Stimulated activated CD4-positive, alpha-beta T cell treated with anti-CD3 and anti-CD28 coated beads, TNF-alpha, amount 100 ng/mL, for 4 hours (primary cell): ENCODE measurements at places on chromosomes 2 and 18.

DNA sequence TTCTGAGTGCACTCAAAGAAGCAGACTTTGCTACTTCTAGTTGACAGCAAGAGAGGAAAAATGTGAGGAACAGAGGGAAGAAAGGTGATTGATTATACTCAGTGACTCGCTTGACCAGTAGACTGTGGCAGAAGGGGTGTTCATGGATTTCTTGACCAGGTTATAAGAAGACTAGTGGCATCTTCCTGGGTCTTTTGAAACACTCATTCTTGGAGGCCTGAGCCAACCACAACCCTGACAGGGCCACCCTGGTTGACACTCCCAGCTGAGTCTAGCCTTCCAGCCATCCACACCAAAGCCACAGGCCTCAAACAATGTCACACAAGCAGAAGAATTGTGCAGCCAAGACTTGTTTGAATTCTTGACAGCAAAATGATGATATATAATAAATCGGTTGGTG is 366.3 kb downstream of the SS18 start:
- DNase-seq, result no peak

DNA sequence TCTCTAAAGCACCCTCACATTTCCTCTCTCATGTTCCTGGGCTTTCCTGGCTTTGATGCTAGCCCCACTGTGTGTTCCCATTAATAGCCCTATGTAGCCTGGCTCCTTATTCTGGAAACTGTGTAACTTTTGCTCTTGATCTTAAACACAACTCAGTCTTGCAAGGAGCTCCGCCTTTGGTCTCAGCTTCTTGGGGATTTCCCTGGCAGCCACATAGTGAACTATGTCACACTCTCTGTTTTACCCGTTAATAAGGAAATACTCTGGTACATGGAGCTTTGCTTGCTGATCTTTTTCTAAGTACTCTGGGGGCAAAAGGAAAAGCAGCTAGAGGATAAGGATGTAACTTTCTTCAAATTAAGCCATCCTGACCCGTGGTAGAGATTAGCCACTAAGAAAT is 259.3 kb downstream of the NEDD4L start:
- DNase-seq, result no peak

GRCh38 chr18:63152791-63153190 is 166.8 kb downstream of the BCL2 start:
- DNase-seq, result no peak

DNA sequence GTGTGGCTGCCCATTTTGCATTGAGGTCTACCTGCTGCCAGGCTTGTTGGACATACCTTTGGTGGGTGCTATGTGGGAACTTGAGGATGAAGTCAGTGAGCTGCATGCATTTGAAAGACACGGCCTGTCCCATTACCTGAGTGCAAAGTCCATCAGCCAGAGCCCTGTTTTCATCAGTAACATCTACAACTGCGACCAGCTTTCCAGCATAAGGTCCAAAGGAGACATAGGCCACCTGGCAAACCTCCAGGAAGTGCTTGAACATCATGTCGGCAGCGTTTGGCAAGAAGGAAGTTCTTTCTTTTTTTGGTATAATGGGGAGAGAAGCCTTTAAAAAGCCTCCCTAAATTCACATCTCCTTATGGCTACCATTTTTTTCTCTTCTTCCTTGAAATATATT is 143.1 kb downstream of the FAM161A start:
- DNase-seq, result no peak

GRCh38 chr18:61734396-61734795 is 158.4 kb downstream of the RNF152 start:
- no peak for DNase-seq

GRCh38 chr2:18117592-18117991 is 239.1 kb downstream of the KCNS3 start:
- DNase-seq, result no peak

DNA sequence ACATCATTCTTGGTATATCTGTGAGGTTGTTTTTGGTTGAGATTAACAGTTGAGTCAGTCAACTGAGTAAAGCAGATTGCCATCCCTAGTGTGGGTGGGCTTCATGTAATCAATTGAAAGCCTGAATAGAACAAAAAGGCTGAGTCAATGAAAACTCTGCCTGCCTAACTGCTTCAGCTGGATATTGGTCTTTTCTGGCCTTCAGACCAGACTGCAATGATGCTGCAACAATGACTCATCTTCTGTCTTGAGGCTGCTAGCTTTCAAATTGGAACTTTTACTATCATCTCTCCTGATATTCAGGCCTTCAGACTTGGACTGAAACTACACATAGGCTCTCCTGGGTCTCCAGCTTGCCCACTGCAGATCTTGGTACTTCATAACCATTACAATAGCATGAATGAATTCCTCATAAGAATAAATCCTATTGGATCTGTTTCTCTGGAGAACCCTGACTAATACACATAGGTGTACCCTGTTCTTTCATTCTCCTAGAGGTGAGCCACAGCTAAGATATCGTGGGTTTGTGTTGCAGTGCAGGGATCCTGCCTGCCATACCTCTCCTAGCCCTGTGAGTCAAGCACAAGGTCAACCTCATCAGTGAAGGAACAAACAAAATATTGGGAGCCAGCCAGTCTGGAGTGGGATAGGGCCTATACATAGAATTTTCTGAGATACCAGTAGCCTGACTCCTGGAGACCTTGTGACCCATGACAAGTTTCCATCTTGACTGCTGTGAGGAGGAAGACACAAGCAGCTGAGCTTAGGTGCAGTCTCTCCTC is 473.8 kb downstream of the DCC start:
- DNase-seq, result no peak

- no peak for DNase-seq
These were observed 193.2 kb downstream of the CCDC85A start for GRCh38 chr2:56376699-56377665.

DNA sequence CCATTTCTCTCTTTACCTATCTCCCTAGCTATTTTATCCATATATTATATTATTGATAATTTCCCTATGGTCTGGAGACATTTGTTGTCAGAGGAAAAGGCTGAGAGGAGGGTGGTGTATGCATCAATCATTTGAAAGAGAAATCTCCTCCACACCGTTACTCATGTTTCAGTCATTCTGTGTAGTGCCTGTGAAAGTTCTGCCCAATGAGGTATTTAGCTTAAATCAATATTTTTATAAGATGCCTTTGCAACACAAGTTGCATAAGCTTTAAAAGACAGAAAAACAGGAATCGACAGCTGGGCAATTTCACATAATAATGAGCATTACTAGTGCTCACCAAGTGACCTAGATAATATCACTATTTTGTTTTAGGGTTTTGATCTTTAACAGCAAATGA is 363.7 kb upstream of the FSIP2 start:
- no peak for DNase-seq

GRCh38 chr2:112073875-112074274 is 18.8 kb downstream of the TMEM87B start:
- no peak for DNase-seq

DNA sequence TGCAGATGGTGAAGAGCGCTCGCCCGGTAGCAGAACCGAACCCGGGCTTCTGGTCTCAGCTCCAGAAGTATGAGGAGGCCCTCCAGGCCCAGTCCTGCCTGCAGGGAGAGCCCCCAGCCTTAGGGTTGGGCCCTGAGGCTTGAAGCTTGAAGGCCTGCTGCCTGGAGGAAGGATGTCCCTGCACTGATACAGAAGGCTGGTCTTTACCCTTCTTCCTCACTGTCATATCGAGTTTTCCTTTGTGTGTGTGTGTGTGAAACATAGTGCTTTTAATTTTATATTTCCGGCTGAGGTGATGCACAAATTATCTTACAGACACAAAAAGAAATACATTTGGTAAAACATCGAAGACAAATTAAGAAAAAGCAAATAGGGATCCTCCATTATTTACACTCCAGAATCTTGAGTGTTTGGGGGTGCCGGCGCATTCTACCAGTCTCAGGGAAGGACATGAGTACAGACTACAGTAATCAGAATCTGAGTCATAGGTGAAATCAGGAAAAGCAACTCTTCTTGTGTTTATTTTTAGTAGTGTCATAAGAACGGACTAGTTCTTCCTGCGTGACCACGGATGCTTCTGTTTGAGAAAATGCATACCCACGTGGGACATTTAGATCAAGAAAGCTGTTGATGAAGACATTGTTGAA is 1.3 kb downstream of the DUSP28 start:
- DNase-seq, result no peak

DNA sequence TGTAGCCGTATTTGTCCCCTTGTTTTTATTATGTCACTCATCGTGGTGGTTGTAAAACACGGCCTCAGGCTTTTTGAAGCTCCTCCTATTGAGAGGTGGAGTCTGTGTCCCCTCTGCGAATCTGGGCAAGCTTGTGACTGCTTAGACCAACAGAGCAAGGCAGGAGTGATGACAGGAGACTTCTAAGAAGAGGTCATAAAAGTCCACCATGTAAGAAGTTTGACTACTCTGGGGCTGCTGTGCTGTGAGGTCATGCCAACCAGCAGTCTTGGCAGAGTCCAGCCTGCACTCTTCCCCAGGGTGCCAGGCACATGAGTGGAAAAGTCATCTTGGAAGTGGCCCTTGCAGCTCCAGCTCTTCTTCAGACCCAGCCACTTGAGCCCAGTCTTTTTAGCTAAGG is 83.8 kb upstream of the SPTBN1 start:
- no peak for DNase-seq

DNA sequence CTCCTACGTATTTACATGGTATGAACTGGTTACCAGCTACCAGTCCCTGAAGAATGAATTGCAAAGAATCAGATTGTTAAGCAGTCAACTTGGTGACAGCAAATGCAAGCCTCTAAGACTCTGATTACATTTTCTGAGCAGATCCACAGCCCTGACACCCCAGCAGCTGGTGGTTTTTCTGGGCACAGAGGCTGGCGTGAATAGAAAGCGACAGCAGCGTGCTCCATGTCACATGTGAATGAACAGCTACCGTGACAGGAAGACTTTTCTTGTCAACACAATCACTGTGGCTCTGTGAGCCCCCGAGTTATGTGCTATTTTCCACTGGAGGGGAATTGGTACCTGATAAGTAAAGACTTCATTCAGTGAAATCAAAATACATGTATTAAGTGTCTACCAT is 93.2 kb upstream of the CBLN2 start:
- DNase-seq, result no peak

DNA sequence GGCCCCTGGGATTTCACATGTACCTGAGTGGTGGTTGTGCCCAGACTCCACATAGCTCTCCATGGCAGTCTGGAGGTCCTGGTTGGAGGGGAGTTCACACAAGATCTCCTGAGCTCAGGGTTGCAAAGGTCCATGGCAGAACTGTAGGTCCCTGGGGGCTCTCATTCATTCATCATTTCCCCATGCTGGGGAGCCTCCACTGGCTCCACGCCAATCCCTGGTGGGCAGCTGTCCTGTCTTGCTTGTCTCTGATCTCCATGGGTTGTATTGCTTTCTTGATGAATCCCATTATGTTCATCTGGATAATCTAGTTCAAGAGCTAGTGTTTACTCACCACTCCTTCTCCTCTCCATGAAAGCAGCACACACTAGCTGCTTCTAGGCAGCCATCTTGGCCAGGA is 42.4 kb downstream of the ZSWIM2 start:
- no peak for DNase-seq

DNA sequence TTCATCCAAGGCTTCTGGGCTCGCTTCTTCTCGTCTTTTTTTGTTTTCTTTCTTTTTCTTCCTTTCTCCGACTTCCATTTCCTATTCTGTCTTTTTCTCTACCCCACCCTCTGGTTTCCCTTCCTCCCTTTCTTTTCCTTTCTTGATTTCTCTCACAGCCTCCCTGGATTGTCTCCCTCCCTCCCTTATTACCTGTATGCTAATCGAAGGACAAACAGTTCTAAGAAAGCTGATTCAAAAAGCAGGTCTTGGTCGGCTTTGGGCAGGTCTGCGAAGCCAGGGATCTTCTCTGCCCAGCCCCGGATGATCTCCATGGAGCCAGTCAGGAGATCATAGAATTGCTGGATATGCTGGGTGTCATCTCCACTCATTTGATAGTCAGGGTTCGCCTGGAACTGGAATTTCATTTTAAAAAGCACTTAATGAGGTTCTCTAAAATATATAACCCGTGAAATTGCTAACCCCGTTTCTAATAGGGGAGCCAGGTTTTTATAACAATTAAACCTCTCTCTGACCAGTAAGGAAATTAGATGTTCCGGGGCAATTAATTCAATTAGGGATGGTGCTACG is 5.9 kb downstream of the NR4A2 start:
- no peak for DNase-seq

DNA sequence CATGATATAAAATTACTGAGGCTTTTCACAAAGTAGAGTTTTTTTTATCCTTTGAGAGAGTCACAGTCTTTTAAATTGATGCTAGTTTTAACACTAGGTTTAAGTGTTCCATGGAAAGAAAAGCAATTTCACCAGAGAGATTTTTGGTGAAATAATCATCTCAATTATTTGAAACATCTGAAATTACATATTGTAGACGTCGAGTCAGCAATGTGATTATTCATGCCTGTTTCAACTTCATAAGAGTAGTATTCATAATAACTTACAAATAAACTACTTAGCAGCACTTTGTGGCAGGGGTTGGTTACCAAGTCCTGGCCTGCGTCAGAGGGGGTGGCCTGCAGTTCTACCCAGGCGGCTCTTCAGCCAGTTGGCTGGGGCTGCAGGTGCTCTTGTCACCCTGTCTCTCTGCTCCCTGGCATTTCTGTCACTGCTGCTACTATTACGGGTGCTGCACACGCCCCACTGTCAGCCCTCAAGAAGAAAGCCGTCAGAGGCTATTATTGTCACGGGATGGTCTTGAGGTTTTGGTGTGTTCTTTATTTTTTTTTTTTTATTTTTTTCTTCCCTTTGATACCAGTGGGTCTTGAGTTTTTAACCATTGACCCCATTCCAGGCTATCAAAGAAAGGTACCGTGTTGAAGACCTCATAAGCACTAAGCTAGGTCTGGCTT is 50.4 kb downstream of the MALT1 start:
- no peak for DNase-seq

- DNase-seq, result no peak
These were observed 8.9 kb downstream of the TMSB10 start for GRCh38 chr2:84914334-84914733.

GRCh38 chr18:48834413-48835031 is 116.2 kb downstream of the SMAD7 start:
- DNase-seq, result peak; percentile 46

DNA sequence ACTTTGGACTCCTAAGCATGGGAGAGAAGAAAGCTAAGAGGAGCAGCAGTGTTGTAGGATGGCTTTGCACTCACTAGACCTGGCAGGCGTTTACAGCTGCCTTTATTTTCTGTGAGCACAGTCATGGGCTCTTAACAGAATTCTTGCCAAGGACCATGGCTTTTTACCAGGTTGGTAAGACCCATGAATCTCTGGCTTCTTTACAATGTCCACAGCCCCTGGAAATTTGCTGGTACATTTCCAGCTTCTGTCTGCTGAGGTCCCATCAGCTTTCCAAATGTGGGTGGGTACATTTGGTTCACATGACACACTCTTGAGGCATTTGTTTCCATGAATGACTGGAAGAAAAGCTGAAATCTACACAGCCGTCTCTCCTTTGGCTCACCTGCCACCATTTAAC is 162.7 kb downstream of the PPP1R1C start:
- DNase-seq, result no peak

GRCh38 chr2:233261819-233262555 is 10.5 kb downstream of the ATG16L1 start:
- DNase-seq, result no peak

- no peak for DNase-seq
These were observed 84.1 kb downstream of the R3HDM1 start for GRCh38 chr2:135615404-135615803.
